ENCODE measurements at places on chromosomes 4 and X. TPM values are rescaled to one million over a fixed set of nuclear protein-coding genes. Genes with fewer than 3 reads are reported as not detected.

The FGFBP2 gene
- 6.3 TPM for total RNA-seq

DNA sequence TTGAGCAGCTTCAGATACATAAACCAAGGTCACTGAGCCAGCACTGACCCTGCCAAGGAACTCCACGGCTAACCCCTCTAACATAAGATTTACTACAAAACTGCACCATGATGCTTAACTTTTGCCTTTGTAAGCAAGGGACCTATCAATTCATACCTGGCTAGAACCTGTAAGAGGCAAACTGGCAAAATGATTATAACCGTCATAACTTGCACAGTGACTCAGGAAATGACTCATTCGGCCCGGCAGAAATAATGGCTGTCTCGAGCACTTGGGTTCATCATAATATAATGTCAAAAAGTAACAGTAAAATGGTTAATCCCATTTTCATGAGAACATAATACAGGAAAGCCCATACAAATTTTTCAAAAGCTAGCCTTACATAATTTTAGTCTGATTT, 17.2 kb downstream of the RASGEF1B start:
- DNase-seq = no peak

The FABP2 gene
- total RNA-seq = 2.9 TPM

The GABRG1 gene
- 6.3 TPM for total RNA-seq

DNA sequence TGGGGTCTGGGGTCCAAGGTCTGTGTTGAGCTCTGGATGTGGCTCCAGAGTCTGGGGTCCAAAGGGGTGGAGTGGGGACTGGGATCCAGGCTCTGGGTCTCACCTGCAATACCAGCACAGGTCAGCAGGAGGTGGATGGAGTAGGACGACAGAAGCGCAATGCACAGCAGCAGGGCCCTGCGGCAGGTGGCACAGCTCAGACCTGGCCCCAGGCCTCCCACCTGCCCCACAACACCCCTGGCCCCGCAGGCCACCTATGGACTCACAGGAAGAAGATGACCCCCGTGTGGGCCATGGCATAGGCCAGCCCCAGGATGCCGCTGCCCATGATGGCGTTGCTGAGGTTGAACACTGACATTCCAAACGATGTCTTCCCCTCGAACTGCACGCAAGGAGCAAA, 3.4 kb downstream of the SLC38A5 start:
- no peak for DNase-seq

GRCh38 chrX:27715610-27716009, 92.2 kb upstream of the MAGEB10 start:
- DNase-seq = no peak

GRCh38 chr4:89556601-89557305, 249.2 kb upstream of the GPRIN3 start:
- no peak for DNase-seq

The RHOXF1 gene
- total RNA-seq = not detected

Measured in umbilical cord (tissue), 2 donors.